Activated naive CD8-positive, alpha-beta T cell treated with anti-CD3 and anti-CD28 coated beads, Interleukin-2, amount 10 ng/mL, durations not matched to agents 7 days and 5 days (primary cell): ENCODE measurements at places on chromosomes 3 and 15. TPM values are rescaled to one million over a fixed set of nuclear protein-coding genes. Genes with fewer than 3 reads are reported as not detected.

OSTN gene
- not detected for total RNA-seq

- H3K27ac ChIP-seq: no peak overlapping the region
- H3K36me3 ChIP-seq: no peaks in the 10 kb centered on the region
- DNase-seq: no peak
- no peaks in the 10 kb centered on the region for H3K4me1 ChIP-seq
- H3K4me3 ChIP-seq: no peak overlapping the region
- peaks cover 28% of the 10 kb centered on the region for H3K27me3 ChIP-seq
Measured at GRCh38 chr15:79132361-79132760, 41.8 kb upstream of the RASGRF1 start.

KNG1 gene
- total RNA-seq: not detected

- DNase-seq: no peak
- H3K4me1 ChIP-seq: peaks cover 1% of the 10 kb centered on the region
- no peak overlapping the region for H3K4me3 ChIP-seq
- H3K27ac ChIP-seq: no peak overlapping the region
- H3K27me3 ChIP-seq: peaks cover 4% of the 10 kb centered on the region
- no peaks in the 10 kb centered on the region for H3K36me3 ChIP-seq
Measured at GRCh38 chr3:70829092-70829491, 516.7 kb upstream of the MDFIC2 start.

DNA sequence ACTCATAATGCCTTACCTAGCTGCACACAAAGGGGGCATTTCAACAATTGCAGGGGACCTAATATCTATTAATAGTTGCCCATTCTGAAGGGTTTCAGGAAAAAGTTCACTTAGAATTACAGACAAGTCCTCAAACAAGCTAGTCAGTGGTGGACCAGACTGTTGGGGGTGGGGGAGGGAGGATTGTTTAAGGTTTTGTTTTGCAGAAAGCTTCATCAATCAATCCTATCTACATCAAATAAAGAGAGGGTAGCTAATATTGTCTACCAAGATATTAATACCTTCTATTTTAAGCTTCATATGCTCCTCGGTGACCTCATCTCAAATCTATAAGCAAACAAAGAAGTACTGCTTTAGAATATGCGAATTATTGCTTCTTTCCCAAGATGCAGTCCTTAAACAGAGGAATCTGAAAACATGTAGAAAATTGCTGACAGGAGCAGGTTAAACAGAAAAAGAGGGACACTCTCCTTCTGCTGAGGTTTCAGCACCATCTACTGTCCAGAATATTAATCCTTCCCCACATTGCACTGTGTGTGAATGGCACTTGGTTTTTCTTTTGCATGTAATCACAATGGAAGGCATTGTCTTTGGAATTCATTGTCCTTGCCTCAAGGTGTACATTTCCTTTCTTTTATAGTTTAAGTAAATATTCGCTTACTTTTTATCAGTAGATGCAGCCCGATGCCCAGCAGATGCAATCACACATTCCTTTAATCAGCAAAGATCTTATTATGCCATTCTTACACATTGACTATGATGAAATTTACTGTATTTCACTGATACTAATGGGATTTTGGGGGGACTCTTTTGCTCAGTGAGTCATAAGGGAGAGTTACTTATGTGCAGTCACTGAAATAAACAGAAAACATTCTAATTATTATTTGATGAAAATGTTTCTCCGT, 94.7 kb downstream of the IL5RA start:
- H3K4me1 ChIP-seq: no peaks in the 10 kb centered on the region
- H3K4me3 ChIP-seq: no peak overlapping the region
- H3K36me3 ChIP-seq: no peaks in the 10 kb centered on the region
- H3K27me3 ChIP-seq: peaks cover 39% of the 10 kb centered on the region
- no peak for DNase-seq

IGDCC3 gene
- total RNA-seq: not detected

DNA sequence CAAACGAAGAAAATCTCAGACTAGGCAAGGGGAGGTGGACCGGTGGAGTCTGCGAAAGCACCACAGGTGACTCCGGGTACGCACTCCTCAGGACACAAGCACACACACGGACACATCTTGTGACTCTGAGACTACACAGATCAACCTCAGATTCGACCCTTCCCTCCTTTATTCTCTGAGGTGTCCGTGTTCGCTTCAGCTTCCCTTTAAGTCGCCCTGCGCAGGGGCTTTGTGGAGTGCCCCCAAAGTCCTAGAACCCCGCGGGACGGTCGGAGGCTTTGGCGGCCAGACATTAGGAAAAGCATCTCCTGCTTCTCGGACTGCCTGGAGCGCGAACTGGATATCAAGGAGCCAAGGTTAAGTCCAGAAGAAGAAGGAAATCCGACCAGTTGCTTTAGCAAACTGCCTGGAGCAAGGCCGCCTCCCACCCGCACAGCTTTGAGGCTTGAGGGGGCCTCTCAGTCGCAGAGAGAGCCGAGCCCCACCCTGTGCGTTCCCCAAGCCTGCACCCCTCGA, 730 bp downstream of the DGKG start:
- no peak for DNase-seq
- H3K36me3 ChIP-seq: no peaks in the 10 kb centered on the region
- H3K4me3 ChIP-seq: no peak overlapping the region
- no peak overlapping the region for H3K27ac ChIP-seq
- peaks cover 2% of the 10 kb centered on the region for H3K4me1 ChIP-seq

DNA sequence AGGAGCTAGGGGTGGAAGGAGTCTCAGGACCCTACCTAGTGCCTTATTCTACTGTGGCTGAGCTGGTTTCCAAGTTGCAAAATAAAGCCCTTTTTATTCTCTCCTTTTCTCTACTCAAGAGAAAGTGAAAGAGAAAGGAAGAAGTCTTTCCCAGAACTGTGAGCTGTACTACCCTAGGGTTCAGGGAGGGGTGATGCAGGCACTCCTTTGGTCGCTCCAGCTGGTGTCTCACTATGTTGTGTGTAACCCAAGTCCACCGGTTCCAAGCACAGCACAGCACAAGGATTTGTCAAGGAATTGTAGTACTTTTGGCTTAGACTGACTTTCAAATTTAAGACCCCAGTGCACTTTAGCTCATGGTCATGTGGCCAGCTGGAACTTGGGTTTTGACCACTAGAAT, 1721.7 kb downstream of the OTOL1 start:
- no peak for DNase-seq
- no peaks in the 10 kb centered on the region for H3K36me3 ChIP-seq
- H3K4me1 ChIP-seq: no peaks in the 10 kb centered on the region
- no peaks in the 10 kb centered on the region for H3K27me3 ChIP-seq
- no peak overlapping the region for H3K27ac ChIP-seq

GRCh38 chr3:137249311-137249940, 291.6 kb downstream of the IL20RB start:
- no peak overlapping the region for H3K27ac ChIP-seq
- H3K4me1 ChIP-seq: no peaks in the 10 kb centered on the region
- no peak overlapping the region for H3K4me3 ChIP-seq
